ENCODE measurements at places on chromosomes 7 and 10.

DNA sequence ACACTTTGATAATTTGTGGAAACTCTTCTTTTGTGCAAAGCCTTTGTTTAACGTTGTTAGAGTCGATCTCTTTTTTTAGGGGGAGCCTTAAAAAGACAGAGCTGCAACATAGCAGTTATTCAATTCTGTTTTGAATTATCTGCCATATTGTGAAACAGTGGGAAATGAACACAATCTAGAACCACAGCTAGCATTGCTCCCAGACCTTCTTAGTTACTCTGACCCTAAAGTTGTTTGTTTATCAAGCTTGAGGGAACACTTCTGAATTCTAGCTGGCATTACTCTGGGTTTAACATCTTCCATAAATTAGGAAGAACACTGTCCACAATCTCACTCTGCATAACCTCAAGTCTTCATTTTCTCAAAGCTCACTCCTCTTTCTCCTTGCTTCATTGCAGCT is 217.7 kb downstream of the PRKG1 start:
- no peak overlapping the region for H3K27ac ChIP-seq
- H3K36me3 ChIP-seq = no peaks in the 10 kb centered on the region
- no peaks in the 10 kb centered on the region for H3K27me3 ChIP-seq
- no peaks in the 10 kb centered on the region for H3K4me1 ChIP-seq
- H3K4me3 ChIP-seq = no peak overlapping the region
- no peak for DNase-seq

DNA sequence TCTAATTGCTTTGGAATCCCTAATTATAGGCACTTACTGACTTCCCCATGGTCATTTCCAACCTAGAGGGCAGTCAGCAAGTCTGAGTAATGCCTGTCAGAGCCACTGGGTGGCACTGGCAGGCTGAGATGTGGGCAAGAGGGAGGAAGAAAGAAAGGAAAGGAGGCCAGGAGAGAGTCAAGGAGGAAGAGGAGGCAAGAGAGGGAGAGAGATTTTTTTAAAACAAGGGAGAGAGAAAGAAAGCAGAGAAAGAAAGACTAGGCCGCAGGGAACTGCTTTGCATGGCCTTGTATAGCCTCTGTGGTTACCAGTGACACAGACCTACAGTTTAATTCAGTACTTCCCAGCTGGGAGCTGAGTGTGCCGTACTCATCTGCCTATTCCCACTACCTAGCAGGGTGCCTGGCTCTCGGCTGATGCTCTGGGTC is 210.4 kb upstream of the ADO start:
- H3K4me3 ChIP-seq = no peak overlapping the region
- no peaks in the 10 kb centered on the region for H3K27me3 ChIP-seq
- no peaks in the 10 kb centered on the region for H3K36me3 ChIP-seq

DNA sequence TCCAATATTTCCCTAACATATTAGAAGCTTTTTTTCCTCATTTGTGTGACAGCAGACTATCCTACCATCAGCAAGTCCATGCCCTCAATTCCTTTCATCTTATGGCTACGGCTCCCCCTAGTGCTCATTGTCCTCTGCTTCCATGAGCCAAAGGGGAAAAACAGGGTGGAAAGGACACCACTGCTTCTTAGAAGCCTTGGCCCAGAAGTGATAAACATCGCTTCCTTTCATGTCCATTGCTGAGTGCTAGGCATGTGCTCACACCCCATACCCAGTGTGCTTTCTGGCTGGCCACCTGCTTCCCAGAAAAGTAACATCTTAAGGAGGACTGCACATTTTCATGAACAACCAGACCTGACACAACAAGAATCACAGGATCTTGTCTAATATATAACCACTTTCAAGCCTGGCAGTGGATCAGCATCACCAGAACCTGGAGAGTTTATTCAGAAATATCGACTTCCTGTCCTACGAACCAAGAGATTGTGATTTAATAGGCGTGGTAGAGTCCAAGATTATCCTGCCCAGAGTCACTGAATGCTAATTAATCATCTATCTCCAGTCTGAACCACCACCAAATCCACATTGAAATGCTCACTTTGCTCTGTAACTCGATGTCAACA is 650.5 kb upstream of the SORCS1 start:
- H3K27ac ChIP-seq = no peak overlapping the region
- H3K36me3 ChIP-seq = no peaks in the 10 kb centered on the region
- H3K4me1 ChIP-seq = no peaks in the 10 kb centered on the region
- DNase-seq = no peak
- H3K27me3 ChIP-seq = no peaks in the 10 kb centered on the region
- no peak overlapping the region for H3K4me3 ChIP-seq

GRCh38 chr10:129495256-129495655 is 28.2 kb downstream of the MGMT start:
- no peak for DNase-seq
- H3K27me3 ChIP-seq = no peaks in the 10 kb centered on the region
- H3K27ac ChIP-seq = no peak overlapping the region
- no peaks in the 10 kb centered on the region for H3K36me3 ChIP-seq
- H3K4me3 ChIP-seq = no peak overlapping the region

GRCh38 chr10:20343036-20343435 is 526.8 kb downstream of the PLXDC2 start:
- no peaks in the 10 kb centered on the region for H3K27me3 ChIP-seq
- H3K4me1 ChIP-seq = no peaks in the 10 kb centered on the region
- H3K27ac ChIP-seq = no peak overlapping the region

GRCh38 chr7:130974169-130974568 is 240.2 kb upstream of the KLF14 start:
- no peak overlapping the region for H3K4me3 ChIP-seq
- H3K4me1 ChIP-seq = peaks cover 12% of the 10 kb centered on the region
- DNase-seq = no peak
- peaks cover 12% of the 10 kb centered on the region for H3K36me3 ChIP-seq

Measured in upper lobe of right lung (tissue), 1 donor.